ENCODE measurements at places on chromosomes 6 and 20.
A peak's percentile ranks its signal among the peaks of the same experiment; 100 is the strongest.

- no peak for DNase-seq
- H3K27ac ChIP-seq: no peak overlapping the region
- no peaks in the 10 kb centered on the region for H3K36me3 ChIP-seq
- no peaks in the 10 kb centered on the region for H3K4me1 ChIP-seq
Observed at GRCh38 chr6:4675121-4675520, 101.1 kb upstream of the CDYL start.

DNA sequence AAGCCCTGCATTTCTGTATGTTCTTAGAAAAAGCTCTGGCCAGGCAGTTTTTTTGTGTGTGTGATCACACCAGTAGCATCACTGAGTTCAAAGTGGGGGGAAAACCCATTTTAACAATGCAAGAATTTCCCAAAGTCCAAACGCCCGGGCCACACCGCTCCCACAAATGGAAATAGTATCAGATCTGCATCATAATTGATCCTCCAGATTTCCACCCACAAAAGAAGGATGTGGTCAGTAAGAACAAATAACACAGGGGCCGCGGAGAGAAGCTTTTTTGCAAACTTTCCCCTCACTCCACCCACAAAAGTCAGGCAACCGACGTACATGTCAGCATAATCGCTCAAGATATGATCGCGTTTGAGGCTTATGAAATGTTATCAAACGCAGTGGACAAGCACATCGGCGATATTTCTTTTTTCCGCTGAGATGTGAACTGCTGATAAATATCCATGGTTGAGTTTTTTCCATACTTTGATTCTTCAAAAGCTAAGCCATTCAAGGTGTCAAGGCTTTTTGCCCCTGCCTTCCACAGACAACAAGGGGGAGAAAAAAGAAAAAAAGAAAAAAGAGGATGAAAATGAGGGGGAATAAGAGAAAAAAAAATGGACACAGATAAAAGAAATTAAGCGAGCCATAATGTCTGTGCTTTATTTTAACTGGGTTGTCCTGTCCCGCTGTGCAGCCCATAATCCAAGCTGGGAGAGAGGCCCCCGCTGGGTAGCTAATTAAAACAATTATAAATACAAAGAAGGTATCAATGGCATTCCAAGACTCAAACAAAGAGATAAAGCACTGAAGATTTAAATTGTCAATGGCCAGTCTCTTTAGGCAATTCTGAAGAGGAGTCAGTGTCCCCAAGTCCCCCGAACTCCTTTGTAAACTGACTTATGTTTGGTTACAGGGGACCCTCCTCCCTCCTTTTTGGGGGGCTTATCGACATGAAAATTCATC is 143.5 kb downstream of the ZFP64 start:
- DNase-seq: no peak
- no peak overlapping the region for H3K4me3 ChIP-seq
- no peaks in the 10 kb centered on the region for H3K27me3 ChIP-seq
- H3K4me1 ChIP-seq: peaks cover 2% of the 10 kb centered on the region
- no peaks in the 10 kb centered on the region for H3K36me3 ChIP-seq

GRCh38 chr20:58558486-58559367 is 43.5 kb upstream of the APCDD1L start:
- no peak overlapping the region for H3K27ac ChIP-seq
- no peak overlapping the region for H3K4me3 ChIP-seq
- no peaks in the 10 kb centered on the region for H3K4me1 ChIP-seq
- H3K36me3 ChIP-seq: no peaks in the 10 kb centered on the region
- DNase-seq: no peak

- H3K27ac ChIP-seq: no peak overlapping the region
- no peak for DNase-seq
- H3K4me1 ChIP-seq: no peaks in the 10 kb centered on the region
Observed at GRCh38 chr6:2630891-2631571, 119.7 kb downstream of the MYLK4 start.

DNA sequence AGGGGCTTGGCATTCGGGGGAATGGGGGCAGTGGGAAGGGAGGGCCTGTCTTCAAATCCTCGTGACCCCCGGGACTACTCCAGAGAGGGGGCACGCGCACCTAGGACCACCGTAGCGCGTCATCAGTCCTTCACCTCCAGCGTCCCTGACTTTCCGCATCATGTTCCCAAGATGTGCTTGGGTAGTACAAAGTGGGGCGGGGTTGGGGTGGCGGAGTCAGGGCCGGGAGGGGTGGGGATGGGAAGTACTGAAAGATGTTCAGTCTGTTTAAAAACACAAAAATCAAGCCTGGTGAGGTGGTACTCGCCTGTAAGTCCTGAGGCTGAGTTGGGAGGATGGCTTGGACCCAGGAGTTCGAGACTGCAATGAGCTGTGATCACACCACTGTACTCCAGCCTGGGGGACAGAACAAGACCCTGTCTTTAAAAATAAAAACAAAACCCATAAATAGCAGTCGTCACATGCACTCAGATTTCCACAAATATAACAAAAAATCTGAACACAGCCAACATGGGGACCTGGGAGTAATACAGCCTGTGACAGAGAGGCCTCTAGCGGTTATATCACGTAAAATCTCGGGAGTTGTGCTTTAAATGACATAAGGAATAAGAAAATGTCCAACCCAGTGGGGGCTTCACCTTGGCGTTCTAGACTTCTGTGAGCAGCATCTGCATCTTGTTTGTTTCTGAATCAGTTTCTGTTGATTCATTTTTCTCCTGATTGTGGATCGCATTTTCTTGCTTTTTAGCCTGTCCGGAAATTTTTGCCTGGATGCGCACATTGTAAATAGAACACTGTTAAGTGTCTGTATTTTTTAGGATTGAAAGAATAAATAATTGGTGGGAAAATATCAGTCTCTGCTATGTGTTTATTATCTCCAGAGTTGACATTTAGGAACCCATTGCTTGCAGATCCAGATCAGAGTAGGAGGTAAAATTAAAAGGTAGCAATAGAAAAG is 698 bp upstream of the LRP11 start:
- peaks cover 17% of the 10 kb centered on the region for H3K4me1 ChIP-seq
- no peaks in the 10 kb centered on the region for H3K36me3 ChIP-seq
- DNase-seq: peak; percentile 8
- peak overlapping the region; percentile 39 for H3K4me3 ChIP-seq
- H3K27ac ChIP-seq: no peak overlapping the region

- H3K4me1 ChIP-seq: no peaks in the 10 kb centered on the region
- no peak for DNase-seq
- no peaks in the 10 kb centered on the region for H3K27me3 ChIP-seq
Observed at GRCh38 chr6:11294228-11294627, 61.8 kb upstream of the NEDD9 start.

- no peak overlapping the region for H3K27ac ChIP-seq
- DNase-seq: no peak
- no peak overlapping the region for H3K4me3 ChIP-seq
- H3K27me3 ChIP-seq: peaks cover 63% of the 10 kb centered on the region
- H3K4me1 ChIP-seq: no peaks in the 10 kb centered on the region
Observed at GRCh38 chr20:46710153-46710913, 884 bp downstream of the SLC2A10 start.

- no peak for DNase-seq
- no peak overlapping the region for H3K4me3 ChIP-seq
- H3K36me3 ChIP-seq: no peaks in the 10 kb centered on the region
- H3K27me3 ChIP-seq: no peaks in the 10 kb centered on the region
- H3K27ac ChIP-seq: no peak overlapping the region
Observed at GRCh38 chr20:48791666-48792071, 36.1 kb downstream of the PREX1 start.

- peaks cover 5% of the 10 kb centered on the region for H3K4me1 ChIP-seq
- peak overlapping the region; percentile 13 for H3K27ac ChIP-seq
- no peak for DNase-seq
- no peaks in the 10 kb centered on the region for H3K27me3 ChIP-seq
- peaks cover 8% of the 10 kb centered on the region for H3K36me3 ChIP-seq
- no peak overlapping the region for H3K4me3 ChIP-seq
Observed at GRCh38 chr6:157867155-157867559, 44.1 kb downstream of the SNX9 start.

GRCh38 chr6:110351986-110352385 is 6.2 kb downstream of the METTL24 start:
- no peaks in the 10 kb centered on the region for H3K36me3 ChIP-seq
- no peak for DNase-seq
- H3K4me1 ChIP-seq: no peaks in the 10 kb centered on the region
- peaks cover 11% of the 10 kb centered on the region for H3K27me3 ChIP-seq

GRCh38 chr6:11752360-11752759 is 26.2 kb downstream of the ADTRP start:
- DNase-seq: no peak
- no peaks in the 10 kb centered on the region for H3K4me1 ChIP-seq
- H3K27ac ChIP-seq: no peak overlapping the region
- no peaks in the 10 kb centered on the region for H3K36me3 ChIP-seq
- no peaks in the 10 kb centered on the region for H3K27me3 ChIP-seq
- H3K4me3 ChIP-seq: no peak overlapping the region

DNA sequence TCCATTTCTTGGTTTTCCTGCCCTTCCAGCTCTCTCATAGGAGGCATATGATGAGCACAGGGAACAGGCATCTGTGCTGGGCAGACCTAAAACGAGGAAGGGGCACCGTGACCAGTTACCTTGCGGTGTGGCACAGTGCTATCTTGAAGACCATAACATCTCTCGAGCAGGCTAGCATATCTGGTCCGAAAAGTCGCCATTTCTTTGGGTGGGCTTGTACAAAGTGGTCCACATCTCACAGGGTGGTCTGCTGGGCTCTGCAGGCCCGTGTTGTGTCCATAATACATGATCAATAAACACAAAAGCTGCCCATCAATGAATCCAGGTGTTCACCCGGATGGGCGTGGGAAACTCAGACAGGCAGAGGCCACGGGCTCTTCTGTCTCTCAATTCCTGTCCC is 115.7 kb downstream of the PHACTR3 start:
- H3K27ac ChIP-seq: no peak overlapping the region
- H3K4me1 ChIP-seq: no peaks in the 10 kb centered on the region
- DNase-seq: no peak
- no peak overlapping the region for H3K4me3 ChIP-seq
- no peaks in the 10 kb centered on the region for H3K36me3 ChIP-seq

DNA sequence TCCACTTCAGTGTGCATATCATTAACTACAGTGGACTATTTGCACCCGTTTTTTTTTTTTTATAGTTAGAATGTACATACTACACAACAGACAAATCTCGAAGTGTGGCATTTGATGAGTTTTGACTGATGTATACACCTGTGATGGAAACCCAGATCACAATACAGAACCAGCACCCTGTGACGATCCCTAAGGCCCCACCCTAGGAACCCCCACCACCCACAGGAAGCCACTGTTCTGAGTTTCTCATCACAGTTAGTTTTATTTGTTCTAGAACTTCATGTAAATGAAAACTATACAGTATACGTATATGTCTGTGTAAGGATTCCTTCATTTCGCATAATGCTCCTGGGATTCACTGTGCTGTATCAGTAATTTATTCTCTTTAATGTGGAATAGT is 102.8 kb downstream of the IRF4 start:
- no peak overlapping the region for H3K4me3 ChIP-seq
- DNase-seq: no peak
- no peaks in the 10 kb centered on the region for H3K36me3 ChIP-seq

GRCh38 chr6:159716247-159717096 is 10.8 kb upstream of the WTAP start:
- H3K4me3 ChIP-seq: no peak overlapping the region
- H3K4me1 ChIP-seq: no peaks in the 10 kb centered on the region
- no peak for DNase-seq
- no peaks in the 10 kb centered on the region for H3K36me3 ChIP-seq

DNA sequence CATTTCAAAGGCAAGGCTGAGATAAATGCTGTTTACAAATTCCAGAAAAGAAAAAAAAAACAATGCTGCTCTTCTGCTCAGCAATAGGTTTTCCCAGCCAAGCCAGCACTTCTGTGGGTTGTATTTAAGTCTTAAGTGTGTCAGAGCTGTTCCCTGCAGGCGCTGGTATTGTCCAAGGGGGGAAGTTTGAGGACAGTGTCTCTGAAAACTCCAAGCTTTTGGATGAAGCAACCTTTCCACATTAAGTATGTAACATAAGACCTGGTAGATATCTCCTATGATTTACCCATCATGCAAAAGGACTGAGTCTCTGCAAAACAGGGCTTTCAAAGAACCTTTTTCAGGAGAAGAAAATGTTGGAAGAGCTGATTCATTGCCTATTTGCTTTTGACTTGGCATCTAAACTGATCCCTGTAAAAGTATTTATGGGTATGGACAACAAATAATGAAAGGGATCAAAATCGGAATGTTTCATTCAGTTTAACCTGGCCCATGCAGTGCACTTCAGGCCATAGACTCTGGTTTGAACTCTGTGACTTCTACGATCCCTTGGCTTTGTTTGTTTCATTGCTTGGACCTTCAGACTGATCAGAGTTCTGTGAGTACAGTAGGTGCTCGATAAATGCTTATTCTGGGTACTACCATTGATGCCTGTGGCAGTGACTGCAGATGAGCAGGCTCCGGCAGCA is 16.1 kb upstream of the PLG start:
- H3K27me3 ChIP-seq: peaks cover 6% of the 10 kb centered on the region
- H3K4me3 ChIP-seq: no peak overlapping the region
- no peaks in the 10 kb centered on the region for H3K36me3 ChIP-seq
- H3K4me1 ChIP-seq: no peaks in the 10 kb centered on the region
- H3K27ac ChIP-seq: no peak overlapping the region

DNA sequence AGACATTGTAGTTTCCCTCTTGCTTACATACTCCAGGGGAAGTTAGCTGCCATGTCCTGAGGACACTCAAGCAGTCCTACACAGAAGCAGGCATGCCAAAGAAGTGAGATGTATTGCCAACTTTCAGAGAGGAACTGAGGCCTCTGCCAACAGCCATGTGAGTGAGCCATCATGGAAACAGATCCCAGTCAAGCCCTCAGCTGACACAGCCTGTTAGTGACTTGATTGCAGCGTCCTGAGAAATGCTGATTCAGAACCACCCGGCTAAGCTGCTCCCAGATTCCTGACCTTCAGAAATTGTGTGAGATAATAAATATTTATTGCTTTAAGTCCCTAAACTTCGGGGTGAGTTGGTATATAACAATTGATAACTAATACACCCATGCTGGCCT is 38.1 kb downstream of the GSTA2 start:
- no peaks in the 10 kb centered on the region for H3K4me1 ChIP-seq
- DNase-seq: no peak
- H3K27ac ChIP-seq: no peak overlapping the region
- H3K27me3 ChIP-seq: peaks cover 6% of the 10 kb centered on the region

GRCh38 chr6:153150371-153150751 is 19.3 kb upstream of the RGS17 start:
- no peaks in the 10 kb centered on the region for H3K4me1 ChIP-seq
- H3K36me3 ChIP-seq: no peaks in the 10 kb centered on the region
- H3K27me3 ChIP-seq: peaks cover 13% of the 10 kb centered on the region
- DNase-seq: no peak

GRCh38 chr6:44078827-44079671 is 48.2 kb downstream of the MRPL14 start:
- peaks cover 5% of the 10 kb centered on the region for H3K4me1 ChIP-seq
- no peak overlapping the region for H3K27ac ChIP-seq
- no peak overlapping the region for H3K4me3 ChIP-seq
- H3K36me3 ChIP-seq: no peaks in the 10 kb centered on the region

- H3K27me3 ChIP-seq: no peaks in the 10 kb centered on the region
- H3K4me1 ChIP-seq: no peaks in the 10 kb centered on the region
- no peaks in the 10 kb centered on the region for H3K36me3 ChIP-seq
- no peak for DNase-seq
- H3K4me3 ChIP-seq: no peak overlapping the region
Observed at GRCh38 chr6:85130743-85131142, 319.1 kb upstream of the NT5E start.

All from T-cell (primary cell).